ENCODE measurements at places on chromosomes 16 and 17. TPM values are rescaled to one million over a fixed set of nuclear protein-coding genes. Genes with fewer than 3 reads are reported as not detected.

- no peak for DNase-seq
Measured at GRCh38 chr16:66204756-66205155, 161.7 kb upstream of the CDH5 start.

DNA sequence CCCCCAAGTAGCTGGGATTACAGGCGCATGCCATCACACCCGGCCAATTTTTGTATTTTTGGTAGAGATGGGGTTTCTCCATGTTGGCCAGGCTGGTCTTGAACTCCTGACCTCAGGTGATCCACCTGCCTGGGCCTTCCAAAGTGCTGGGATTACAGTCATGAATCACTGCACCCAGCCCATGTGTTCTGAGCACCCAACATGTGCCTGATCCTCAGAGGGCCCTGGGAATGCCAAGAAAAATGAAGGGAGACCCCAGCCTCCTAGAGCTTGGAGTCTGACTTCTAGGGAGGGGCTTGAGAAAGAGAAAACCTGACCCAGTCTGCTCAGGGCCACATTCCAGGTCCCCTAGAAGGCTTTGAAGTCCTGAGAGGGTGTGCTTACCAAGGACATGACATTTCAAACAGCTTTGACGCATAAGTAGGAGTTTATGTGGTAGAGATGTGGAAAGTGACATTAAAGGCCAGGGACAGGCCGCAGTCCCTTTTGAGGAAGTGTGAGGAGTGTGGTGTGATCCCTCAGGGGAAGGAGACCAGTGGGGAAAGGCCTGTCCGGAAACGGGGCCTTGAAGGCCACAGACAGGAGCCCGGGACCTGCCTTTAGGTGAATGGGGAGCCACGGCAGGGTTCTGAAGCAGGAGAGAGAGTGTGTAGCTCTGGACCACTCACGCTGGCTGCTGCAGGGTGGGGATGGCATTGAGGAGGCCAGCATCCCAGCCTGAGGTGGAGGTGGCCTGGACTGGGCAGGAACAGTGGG is 1.1 kb upstream of the CCL22 start:
- DNase-seq, result no peak

The GNG13 gene
- not detected for total RNA-seq

GRCh38 chr16:87216841-87217275 is 100.3 kb downstream of the C16orf95 start:
- no peak for DNase-seq

The CLEC3A gene
- not detected for total RNA-seq

Measured in SK-MEL-5 (cell line).